ENCODE measurements at places on chromosomes 7 and 10. TPM values are rescaled to one million over a fixed set of nuclear protein-coding genes. Genes with fewer than 3 reads are reported as not detected.

The CPN1 gene
- not detected for total RNA-seq

The LIPF gene
- total RNA-seq = not detected

The TUBB8 gene
- total RNA-seq = not detected

The RAB19 gene
- 7.6 TPM for total RNA-seq

- DNase-seq = no peak
Measured at GRCh38 chr7:128734890-128735289, 4.3 kb upstream of the CALU start.

GRCh38 chr7:81298951-81299666 lies 380.3 kb upstream of the SEMA3C start:
- no peak for DNase-seq

DNA sequence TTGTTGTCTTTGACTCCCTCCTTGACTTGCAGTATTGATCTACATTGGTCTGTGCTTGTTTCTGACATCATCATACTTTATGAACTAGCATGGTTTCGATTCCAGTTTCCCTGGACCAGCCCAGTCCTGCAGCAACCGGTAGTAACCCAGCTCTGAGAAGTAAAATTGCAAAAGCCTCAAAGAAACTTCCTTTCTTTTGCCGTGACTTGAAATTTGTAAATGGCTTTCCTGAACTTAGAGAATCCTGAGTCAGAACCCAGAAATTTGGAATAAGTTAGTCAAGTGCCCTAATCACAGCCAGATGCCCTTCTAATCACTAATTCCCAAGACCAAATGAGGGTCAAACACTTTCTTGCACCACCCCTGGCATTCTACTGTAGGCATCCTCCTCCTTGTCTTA lies 15.0 kb downstream of the TAS2R60 start:
- DNase-seq = no peak

GRCh38 chr10:16156681-16157080 lies 280.1 kb upstream of the PTER start:
- DNase-seq = no peak

DNA sequence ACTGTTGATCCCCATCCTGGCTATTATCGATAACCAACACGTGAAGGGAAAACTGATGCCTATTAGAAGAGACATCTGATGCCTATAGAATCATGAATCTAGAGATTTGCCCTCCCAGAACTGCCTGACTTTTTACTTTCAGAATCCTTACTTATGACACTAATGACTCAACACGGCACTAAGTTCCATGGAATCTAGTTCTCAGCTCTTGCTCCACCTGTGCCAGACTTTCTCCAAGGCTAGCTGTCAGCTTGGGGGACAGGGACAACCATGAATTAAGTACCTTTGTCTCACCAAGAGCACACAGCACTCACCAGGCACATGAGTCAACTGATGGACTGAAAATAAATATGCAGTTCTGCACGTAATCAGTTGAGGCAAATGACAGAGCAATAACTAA lies 184.2 kb downstream of the FRMD4A start:
- DNase-seq = no peak

GRCh38 chr7:117835016-117835664 lies 38.1 kb downstream of the CTTNBP2 start:
- no peak for DNase-seq

- peak; percentile 10 for DNase-seq
Measured at GRCh38 chr10:130138479-130138866, 2.3 kb downstream of the GLRX3 start.

GRCh38 chr7:67913604-67914003 lies 917.0 kb downstream of the TYW1 start:
- no peak for DNase-seq

DNA sequence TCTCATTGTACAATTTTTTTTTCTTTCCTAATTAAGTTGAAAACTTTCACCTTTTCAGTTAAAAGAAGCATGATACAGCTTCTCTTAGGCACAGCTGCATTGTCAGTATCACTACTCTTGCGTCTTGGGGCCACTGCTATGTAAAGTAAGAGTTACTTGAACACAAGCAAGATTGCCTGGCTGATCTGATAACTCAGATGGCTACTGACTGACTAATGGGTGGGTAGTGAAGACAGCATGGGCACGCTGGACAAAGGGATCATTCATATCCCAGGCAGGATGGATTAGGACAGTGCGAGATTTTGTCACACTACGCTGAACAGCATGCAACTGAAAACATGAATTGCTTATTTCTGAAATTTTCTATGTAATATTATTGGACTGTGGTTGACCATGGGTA lies 11.6 kb upstream of the ADAMTS14 start:
- DNase-seq = no peak

GRCh38 chr7:14095233-14095950 lies 105.9 kb upstream of the ETV1 start:
- no peak for DNase-seq

- DNase-seq = no peak
Measured at GRCh38 chr10:34024282-34024681, 689.8 kb upstream of the NRP1 start.

GRCh38 chr7:112876877-112877276 lies 86.7 kb upstream of the TMEM168 start:
- DNase-seq = no peak

DNA sequence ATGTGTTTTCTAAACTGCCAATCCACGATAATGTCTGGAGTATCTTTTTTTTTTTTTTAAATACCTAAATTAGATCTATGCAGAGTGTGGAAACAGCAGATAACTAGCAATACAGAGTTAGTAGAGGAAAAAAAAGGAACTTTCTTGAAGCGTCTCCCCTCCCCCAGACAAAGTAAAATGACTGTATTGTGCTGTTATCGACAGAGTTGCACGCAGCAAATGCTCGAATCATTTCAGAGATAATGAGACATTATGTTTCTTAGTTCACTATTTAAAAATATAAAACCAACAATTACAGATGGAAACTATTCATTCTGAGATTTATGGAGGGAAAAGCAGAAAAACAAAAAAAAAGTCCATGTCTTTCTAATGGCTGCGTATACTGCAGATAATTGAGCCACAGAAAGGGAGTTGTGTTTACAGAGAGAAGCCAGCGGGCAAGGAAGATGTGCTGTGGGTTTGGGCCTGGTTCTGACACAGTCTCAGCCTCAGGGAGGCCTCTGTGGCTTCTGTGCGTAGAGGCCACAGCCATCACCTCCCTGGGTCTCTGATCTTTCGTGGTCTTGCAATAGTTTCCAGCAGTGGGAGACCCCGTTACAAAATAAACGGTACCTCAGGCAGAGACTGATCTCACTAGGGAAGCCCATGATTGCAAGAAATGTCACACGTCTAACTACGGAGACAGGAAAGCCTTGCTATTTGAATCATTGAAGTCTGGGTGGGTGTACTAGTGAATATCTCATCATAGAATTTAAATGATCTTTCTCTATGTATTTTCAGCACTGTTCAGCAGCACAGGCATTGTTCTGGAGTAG lies 19.1 kb upstream of the KLF6 start:
- peak; percentile 76 for DNase-seq

- no peak for DNase-seq
Measured at GRCh38 chr7:77858278-77858677, 59.7 kb downstream of the PHTF2 start.

All from activated naive CD8-positive, alpha-beta T cell treated with anti-CD3 and anti-CD28 coated beads for 36 hours (primary cell).